GM03348 (cell line): ENCODE measurements at places on chromosomes 12 and 14.

DNA sequence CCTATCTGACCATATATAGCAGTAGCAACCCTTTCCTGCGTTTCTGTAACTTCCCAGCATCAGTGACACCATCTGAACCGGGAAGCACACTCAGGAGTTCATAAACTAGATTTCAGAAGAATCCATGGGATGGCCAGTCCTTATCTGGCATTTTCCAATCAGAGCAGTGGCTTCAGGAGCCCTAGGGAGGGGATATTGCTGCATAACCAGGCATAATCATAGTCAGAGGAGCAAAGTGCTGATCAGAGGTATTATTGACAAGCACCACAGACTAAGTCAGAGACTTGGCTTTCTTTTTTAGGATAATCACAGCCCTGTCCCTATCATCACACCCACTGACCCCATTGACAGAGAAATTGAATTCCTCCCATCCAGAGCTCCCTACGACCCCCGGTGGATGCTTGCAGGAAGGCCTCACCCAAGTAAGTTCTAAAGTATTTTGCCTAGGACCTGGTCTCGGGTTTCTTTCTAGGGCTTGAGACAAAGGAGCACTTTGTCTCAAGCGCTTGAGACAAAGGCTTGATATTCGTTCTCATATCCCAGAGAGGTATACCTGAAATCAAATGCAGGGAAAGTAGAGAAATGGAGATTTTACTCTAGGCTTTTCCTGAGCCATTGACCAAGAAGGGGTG is 55.1 kb downstream of the FOXN4 start:
- no peak for DNase-seq

DNA sequence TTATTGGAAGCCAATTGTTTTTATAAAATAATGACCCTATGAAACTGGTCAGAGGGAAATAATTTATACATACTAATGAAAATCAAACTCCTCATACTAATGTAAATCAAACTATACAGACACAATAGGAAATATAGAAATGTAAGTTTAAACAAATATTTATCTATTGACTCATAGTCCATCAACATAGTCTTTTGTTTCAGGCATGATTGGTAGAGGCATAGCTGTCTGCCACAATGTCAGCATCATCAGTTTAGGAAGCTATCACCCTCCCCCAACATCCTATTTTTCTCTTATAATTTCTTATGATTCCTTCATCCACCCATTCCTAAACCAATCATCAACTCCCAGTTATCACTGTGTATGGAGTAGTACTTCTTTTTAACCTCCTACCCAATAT is 117.7 kb downstream of the SLC38A6 start:
- DNase-seq, result no peak

- no peak for DNase-seq
Observed at GRCh38 chr12:51036279-51036678, 10.1 kb upstream of the SLC11A2 start.

DNA sequence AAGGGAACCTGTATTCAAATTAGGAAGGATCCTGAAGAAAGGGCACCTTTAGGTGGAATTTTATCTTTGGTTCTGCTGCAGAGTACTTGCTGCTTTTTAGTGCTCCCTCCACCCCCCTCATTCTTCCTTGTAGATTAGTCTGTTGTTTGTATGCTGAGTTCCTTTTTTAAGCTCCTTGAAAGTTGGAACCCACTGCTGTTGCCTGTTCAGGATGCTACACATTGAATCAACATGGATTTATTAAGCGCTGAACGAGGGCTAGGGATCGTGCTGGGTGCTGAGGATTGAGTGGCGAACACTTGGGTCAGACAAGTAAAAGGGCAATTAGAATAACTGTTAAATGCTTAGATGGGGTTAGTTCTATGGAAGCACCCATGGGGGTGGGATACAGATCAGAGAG is 884 bp upstream of the AMN1 start:
- no peak for DNase-seq

- no peak for DNase-seq
Observed at GRCh38 chr12:116090516-116090915, 187.0 kb downstream of the MED13L start.

- DNase-seq, result no peak
Observed at GRCh38 chr12:92020983-92021665, 124.5 kb downstream of the BTG1 start.

DNA sequence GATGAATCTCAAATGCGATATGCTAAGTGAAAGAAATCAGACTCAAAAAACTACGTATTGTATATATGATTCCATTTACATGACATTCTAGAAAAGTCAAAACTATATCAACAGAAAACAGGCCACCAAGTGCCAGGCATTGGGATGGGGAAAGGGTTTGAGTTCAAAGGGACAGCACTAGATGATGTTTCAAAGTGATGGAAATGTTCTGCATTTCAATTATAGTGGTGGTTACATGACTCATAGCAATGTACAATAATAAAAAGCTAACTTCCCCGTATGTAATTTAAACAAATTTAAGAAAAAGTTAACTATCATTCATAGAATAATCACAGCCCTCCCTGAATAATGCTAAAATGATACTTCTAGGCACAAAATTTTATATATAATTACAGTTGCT is 13.5 kb downstream of the HECTD1 start:
- DNase-seq, result no peak

GRCh38 chr12:32595251-32595650 is 83.8 kb upstream of the DNM1L start:
- DNase-seq, result peak; percentile 14

- no peak for DNase-seq
Observed at GRCh38 chr14:102994689-102995088, 62.7 kb downstream of the CDC42BPB start.

DNA sequence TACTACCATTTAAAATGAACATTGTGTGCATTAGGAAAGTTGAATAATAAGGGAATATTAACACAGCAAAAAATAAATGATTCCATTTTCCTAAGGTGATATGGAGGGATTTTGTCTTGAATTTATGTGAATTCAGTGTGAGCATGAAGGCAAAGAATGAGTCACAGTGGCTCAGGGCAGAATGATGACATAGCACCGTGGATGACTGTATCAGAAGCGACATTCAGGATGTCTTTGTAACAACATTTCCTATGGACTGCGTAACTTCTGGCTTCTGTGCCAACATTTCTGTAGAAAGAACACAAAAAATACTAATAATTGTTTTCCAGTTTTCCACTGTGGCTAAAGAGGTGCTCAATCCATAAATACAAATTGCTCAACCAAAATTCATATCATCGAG is 54.6 kb downstream of the TTC8 start:
- DNase-seq, result peak; percentile 31

DNA sequence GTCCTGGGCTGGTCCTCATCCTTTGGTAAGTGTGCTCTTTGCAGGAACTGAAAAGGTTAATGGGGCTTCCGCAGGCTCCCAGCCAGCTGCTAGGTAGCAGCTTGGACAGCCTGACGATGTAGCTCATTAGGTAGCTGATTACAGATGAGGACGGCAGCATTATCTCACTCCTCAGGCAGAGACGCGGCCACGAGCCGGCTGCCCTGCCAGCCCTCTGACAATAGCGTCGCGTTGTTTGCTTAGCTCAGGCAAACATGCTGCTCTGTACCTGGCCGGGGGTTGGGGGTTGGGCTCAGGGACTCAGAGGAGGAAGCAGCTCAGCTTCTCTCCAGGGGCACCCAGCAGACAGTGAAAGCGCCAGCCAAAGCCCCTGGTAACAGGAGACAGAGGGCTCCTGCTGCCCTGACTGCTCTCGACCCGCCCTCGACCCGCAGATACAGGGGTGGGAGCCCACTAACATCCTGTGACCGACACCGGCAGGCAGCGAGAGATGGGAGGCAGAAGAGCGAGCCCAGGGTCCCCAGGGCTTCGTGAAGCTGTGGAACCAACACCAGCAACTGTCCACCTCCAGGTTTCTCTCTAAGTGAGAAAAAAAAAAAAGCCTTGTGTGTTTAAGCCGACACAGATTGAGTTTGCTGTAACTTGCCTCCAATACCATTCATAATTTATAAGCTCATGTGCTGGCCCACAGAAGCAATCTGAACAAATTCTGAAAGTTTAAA is 53.4 kb upstream of the DLK1 start:
- DNase-seq, result no peak

- peak; percentile 57 for DNase-seq
Observed at GRCh38 chr12:60494244-60494643, 898.4 kb downstream of the SLC16A7 start.

DNA sequence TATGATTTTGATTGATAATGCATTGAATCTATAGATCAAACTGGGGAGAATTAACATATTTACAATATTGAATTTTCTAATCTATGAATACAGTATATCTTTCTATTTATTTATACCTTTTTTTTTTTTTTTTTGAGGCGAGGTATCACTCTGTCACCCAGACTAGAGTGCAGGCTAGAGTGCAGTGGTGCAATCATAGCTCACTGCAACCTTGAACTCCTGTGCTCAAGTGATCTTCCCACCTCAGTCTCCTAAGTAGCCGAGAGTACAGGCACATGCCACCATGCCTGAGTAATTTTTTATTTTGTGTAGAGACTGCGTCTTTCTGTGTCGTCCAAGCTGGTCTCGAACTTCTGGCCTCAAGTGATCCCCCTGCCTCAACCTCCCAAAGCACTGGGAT is 20.4 kb downstream of the LTBR start:
- no peak for DNase-seq

- DNase-seq, result no peak
Observed at GRCh38 chr12:44674875-44675274, 201.2 kb downstream of the NELL2 start.

GRCh38 chr14:37172024-37172869 is at the start of gene SLC25A21:
SLC25A21 (minus strand) TSS chr14:37172606.
- DNase-seq, result peak; percentile 89

DNA sequence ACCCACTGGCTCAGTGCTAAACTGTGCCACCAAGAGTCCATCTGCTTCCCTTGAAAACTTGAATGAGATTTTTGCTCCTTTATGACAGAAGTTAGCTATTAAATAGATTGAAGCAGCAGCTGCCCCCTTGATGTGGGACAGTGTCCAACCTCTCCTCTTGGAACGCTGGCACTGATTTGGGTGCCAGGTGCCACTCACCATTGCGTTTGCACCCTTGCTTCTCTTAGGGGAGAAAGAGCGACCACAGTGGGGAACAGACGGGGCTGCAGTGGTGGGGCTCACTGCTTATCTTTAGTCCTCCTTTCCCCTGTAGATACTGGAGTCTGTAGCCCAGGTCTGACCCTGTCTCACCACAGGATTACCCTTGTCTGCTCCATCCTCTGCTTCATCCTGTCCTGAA is 9.4 kb downstream of the EP400 start:
- no peak for DNase-seq

DNA sequence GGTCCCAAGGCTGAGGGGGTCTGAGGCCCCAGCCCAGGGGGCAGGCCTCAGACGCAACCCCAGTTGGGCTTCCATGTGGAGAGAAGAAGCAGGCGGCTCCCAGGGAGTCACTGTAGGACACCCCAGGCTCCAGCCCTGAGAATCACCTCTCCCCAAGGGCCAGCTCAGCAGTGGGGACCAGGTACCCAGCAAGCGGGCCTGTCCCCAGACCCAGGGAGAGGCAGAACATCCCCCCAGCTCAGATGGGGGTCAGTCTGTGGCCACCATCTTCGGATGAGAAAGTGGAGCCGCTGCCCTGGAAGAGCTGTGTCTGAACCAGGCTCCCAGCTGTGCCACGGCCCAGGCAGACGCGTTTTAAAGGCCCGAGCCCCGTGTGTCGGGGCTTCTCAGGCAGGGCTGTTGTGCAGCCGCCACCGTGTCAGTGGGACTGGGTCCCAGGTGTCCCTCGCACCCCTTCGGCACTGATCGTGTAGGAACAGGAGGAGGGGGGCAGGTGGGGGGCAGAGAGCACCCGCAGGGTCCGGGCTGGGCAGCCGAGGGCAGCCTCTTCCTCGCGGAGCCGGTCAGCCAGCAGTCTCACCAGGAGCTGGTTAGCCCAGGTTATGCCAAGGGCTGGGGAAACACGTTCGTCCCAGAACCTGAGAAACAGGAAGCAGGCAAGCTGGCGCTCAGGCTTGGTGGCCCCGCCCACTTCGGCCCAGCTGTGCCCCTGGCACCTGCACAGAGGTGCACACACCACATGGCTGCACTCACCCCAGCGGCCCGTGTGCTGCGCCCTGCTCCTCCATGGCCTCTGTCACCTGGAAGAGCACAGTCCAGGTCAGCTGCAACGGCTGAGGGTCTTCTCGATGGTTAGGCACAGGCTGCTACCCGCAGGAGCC is 16.6 kb downstream of the XRCC3 start:
- no peak for DNase-seq

GRCh38 chr12:75345531-75345930 is 11.1 kb downstream of the GLIPR1L1 start:
- no peak for DNase-seq

GRCh38 chr12:105391231-105391630 is 60.7 kb downstream of the C12orf75 start:
- DNase-seq, result no peak

GRCh38 chr12:76318773-76319594 is 29.2 kb downstream of the BBS10 start:
- DNase-seq, result no peak

DNA sequence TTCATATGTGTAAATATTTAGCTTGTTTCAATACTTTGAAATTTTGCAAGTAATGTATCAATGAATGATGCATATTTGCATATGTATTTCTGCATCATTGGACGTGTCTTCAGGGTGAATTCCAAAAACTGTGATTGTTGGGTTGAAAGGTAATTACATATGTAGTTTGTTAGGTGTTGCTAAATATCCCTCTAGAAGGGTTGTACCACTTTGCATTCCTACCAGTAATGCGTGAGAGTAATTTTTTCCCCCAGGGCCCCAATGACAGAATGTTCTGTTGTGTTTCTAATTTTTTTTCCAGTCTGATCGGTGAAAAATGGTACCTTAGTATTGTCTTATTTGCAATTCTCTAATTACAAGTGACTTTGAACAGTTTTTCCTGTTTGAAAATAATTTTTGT is 408.9 kb downstream of the NAV3 start:
- DNase-seq, result no peak

DNA sequence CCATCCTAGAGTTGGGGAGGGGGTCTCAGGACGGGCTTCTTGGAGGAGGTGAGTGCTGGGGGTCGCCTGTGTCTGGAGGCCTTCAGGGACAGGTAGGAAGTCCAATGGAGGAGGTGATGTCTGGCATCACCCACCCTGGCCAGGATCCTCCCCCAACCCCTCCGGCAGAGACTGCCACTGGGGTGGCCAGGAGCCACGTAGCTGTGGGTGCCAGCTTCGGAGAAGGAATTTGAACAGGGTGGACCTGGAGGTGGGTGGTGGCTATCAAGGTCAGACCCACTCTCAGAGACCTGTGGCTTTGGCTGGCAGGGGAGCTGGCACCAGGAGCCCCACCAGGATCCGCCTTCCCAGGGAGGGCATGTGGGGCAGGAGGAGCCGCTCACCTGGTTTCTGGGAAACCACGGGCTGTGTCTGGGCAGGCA is 9.1 kb downstream of the CEP170B start:
- DNase-seq, result no peak

DNA sequence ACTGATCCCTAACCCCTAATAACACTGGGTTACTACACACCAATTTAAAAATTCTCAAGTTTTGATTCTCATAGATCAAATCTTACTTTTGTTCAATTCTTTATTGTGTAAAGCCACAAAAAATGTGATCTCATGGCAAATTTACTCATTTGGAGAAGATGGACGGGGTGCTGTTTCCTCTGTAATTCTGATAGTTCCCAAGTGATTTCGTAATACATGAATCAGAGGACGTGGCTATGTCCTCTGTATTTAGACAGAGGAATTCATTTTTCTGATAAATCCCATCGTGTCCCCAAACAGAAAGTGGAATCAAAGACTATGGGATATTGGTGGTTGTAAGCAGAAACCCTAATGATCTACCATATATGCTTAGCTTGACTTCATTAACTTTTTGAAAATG is 76.6 kb upstream of the GNG2 start:
- peak; percentile 76 for DNase-seq

GRCh38 chr14:51602310-51602709 is 49.4 kb upstream of the FRMD6 start:
- no peak for DNase-seq

GRCh38 chr14:68633131-68633991 is 159.5 kb downstream of the ZFP36L1 start:
- DNase-seq, result peak; percentile 55
